ENCODE measurements at places on chromosomes 16 and 17.

- no peak for DNase-seq
Observed at GRCh38 chr16:30351586-30352419, 3.3 kb downstream of the CD2BP2 start.

DNA sequence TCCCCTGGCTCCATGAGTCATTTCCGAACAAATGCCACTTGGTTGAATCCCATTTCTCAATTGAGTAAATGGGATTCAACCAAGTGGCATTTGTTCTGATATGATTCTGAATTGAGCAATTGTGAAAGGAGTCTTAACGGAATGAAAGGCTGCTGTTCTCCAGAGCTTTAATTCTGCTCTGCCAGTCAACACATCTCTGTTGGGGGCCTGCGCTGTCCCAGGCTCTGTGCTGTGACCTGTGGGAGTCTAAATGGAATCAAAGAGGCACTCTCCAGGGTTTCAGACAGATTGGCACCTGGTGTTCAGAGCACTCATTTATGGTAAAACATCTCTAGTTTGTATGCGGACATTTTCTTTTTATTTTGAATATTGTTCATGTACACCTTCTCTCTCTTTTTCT, 126.2 kb downstream of the WSCD1 start:
- DNase-seq, result no peak

- no peak for DNase-seq
Observed at GRCh38 chr16:12976496-12976895, 75.1 kb downstream of the SHISA9 start.

DNA sequence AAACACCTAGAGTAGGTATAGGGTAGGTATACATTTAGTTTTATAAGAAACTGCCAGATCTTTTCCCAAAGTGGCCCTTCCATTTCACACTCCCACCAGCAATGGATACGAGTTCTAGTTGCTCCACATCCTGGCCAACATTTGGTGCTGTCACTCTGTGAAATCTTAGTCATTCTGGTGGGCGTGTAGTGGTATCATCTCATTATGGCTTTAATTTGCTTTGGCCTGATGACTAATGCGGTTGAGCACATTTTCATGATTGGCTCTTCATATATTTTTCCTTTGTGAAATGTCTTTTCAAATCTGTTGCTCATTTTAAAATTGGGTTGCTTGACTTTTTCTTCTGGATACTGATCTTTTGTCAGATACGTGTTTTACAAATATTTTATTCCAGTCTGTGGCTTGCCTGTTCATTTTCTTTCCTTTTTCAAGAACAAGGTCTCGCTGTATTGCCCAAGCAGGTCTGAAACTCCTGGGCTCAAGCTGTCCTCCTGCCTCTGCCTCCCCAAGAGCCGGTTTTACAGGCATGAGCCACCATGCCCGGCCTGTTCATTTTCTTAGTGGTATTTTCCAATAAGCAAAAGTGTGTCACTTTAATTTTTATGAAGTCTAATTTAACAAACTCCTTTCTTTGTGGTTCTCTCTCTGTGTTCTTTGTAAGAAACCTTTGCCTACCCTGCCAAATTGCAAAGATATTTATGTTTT, 192.4 kb downstream of the SEC14L1 start:
- no peak for DNase-seq

- no peak for DNase-seq
Observed at GRCh38 chr17:54348234-54348633, 525.5 kb downstream of the KIF2B start.

- DNase-seq, result no peak
Observed at GRCh38 chr17:55567240-55568214, 56.3 kb upstream of the SMIM36 start.

- DNase-seq, result no peak
Observed at GRCh38 chr17:8162997-8163977, 539 bp upstream of the VAMP2 start.

GRCh38 chr16:77816293-77816692, 27.9 kb downstream of the VAT1L start:
- no peak for DNase-seq

- DNase-seq, result no peak
Observed at GRCh38 chr16:49548325-49548970, 174.8 kb downstream of the C16orf78 start.

GRCh38 chr17:250487-251300, 69.2 kb upstream of the DOC2B start:
- no peak for DNase-seq

DNA sequence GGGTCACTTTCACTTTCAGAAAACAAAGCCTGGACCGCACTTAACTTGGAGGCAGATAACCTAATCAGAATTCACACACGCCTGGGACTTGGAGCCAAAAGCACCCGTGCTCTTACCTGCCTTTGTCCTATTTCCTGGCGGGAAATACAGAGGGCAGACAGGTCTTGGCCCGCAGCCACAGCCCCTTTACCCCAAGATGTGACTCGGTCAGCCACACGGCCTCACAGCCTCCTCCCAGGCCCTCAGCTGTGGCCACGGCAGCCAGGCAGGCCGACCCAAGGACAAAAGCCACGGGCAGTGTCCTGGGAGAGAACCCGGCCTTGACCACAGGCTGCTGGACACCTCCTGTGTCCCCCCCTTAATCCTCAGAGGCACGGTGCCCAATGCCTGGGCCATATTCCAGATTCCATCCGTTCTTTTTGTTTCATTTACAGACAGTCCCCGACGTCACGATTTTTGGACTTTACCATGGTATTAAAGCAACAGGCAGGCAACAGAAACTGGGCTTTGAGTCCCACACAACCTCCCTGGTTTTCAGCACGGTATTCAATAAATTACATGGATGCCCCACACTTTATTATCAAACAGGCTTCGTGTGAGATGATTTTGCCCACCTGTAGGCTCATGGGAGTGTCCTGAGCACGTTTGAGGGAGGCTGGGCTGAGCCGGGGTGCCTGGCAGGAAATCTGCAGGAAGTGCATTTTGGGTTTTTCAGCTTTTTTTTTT, 30.1 kb upstream of the GAA start:
- DNase-seq, result no peak

GRCh38 chr17:8146381-8147140, 5.6 kb downstream of the PER1 start:
- DNase-seq, result no peak

DNA sequence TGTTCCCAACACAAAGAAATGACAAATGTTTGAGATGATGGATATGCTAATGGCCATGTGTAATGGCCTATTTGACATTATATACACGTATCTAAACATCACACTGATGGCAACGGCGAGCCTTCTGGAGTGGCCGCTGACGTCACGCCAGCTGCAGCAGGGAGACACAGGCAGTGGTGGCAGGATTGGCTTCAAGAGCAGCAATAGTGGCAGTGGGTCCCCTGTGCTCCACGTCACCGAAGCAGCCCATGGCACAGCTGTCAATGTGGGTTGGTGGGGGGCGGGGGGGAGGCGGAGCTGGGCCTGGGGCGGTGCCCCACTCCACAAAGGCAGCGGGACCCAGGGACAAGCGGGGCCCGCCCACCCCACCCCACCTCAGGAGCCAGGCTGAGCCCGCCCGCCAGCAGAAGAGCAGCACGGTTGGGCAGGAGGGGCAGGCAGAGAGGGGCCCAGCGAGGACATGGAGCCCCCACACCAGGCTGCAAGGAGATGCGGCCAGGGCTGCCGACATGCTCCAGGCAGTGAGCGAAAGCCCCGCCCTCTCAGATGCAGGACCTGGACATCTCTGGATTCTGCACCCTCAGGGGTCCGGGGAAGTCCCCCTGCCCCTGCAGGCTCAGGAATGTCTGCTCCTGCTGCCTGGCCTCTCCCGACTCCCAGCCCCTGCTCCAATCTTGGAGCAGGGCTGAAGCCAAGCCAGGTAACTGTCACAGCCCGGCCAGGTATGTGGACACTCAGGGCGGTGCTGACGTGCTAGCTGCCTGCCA, 64.6 kb downstream of the USP32 start:
- no peak for DNase-seq

- DNase-seq, result no peak
Observed at GRCh38 chr16:77191259-77191969, 424 bp downstream of the MON1B start.

- DNase-seq, result no peak
Observed at GRCh38 chr16:952321-952720, 18.5 kb downstream of the LMF1 start.

DNA sequence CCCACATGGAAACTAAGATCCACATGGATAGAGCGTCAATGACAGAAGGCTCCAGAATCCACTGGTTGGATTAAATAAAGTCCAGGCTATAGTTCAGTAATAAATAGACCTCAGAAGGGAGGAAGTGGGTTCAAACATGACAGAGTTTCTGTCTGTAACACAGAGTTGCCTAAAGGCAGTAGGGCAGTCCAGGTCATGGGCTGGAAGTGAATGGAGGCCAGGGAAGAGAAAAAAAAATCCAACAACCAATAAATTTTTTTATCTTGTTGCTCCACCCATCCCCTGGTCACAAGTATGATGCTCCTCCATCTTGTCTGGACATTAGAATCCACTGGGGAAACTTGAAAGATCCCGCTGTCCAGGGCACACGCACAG, 92.4 kb downstream of the RGS9 start:
- no peak for DNase-seq

GRCh38 chr16:67995423-67995822, 3.9 kb downstream of the DPEP2 start:
- DNase-seq, result no peak

DNA sequence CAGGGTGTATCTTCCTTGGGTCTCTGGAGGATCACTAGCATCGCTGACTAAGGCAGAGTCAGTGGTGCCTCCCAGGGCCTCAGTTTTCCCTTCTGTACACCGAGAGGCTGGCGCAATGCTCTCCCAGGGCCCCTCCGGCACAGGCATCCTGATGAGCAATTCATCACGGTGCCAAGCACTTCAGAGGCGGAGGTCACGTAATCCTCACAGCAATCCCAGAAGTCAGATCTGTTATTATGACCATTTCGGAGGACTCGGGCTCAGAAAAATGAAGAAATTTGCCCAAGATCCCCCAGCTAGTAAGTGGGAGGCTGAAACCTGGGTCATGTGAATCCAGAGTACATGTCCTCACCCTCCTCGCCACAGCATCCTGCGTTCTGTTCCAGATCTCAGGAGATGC, 46.5 kb downstream of the AIPL1 start:
- no peak for DNase-seq

GRCh38 chr17:2092253-2092652, 37.4 kb downstream of the HIC1 start:
- no peak for DNase-seq

DNA sequence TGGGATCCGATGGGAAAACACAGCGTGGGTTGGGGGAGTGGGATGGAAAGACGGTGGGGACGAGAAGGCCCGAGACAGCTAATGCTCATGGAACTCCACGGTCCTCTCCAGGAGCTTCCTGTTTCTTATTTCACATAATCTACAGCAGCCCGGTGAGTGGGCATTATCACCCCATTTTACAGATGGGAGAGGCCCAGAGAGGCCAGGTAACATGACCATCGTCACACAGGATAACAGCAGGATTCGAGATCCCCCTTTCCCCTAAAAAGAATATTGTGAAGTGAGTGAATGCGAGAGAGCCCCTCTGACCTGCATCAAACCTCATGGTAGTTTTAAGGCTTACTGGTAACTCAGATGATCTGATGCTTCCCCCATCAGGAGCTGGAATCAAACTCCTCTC, 12.0 kb downstream of the CIBAR2 start:
- DNase-seq, result no peak

GRCh38 chr17:8502126-8502525, 66.4 kb downstream of the NDEL1 start:
- no peak for DNase-seq

GRCh38 chr17:68318103-68318991, 27.1 kb downstream of the ARSG start:
- DNase-seq, result no peak

DNA sequence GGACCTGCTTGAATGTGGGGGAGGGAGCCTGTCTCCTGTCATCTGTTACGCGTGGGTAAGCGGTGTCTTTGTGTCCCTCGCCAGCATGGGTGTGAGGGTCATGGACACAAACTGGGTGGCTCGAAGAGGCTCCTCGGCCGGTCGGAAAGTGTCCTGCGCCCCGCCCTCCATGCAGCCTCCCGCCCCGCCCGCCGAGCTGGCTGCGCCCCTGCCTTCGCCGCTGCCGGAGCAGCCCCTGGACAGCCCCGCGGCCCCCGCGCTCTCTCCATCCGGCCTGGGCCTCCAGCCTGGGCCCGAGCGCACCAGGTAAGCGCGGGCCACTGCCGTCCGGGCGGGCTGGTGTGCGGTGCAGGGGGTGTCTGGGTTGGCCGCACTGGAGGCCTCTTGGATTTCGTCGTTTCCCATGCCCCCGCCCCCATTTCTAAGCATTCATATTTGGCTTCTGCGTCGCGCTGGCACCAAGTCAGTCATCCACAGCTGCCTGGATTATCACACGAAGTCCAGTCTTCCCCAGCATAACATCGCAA, 43.8 kb downstream of the ELAC2 start:
- DNase-seq, result no peak

GRCh38 chr17:50519141-50519834, 11.0 kb downstream of the MYCBPAP start:
- DNase-seq, result no peak

DNA sequence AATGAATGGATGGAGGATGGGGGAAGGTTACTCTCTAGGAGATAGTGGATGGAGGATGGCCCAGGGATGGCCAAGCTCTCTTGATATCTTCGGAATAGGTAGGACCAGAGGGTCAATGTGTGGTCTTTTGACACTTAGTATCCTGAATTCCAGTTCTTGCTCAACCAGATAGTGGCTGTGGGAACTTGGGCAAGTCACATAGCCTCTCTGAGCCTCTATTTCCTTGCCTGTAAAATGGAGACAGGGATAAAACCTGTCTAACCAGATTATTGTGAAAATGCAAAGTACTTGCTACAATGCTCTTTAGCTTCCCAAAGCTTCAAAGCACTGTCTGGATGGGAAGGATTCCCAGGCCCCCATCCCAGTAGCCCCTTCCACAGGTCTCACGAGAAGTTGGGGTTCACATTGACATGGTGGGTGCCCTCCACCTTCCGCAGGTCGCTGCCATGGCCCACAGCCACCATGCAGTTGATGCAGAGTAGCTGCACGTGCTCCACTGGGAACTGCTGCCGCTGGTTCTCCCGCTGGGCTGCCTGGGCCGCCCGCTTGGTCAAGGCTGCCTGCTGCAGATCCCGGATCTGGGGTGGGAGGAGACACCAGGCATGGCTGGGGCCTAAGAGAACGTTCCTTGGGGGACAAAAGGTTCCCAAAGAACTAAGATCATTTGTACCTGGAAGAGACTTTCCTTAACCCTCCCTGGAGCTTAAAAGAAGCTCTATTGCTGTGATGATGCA, 5.1 kb upstream of the ZNF385C start:
- DNase-seq, result no peak
